ENCODE measurements at places on chromosomes 11 and 22.

DNA sequence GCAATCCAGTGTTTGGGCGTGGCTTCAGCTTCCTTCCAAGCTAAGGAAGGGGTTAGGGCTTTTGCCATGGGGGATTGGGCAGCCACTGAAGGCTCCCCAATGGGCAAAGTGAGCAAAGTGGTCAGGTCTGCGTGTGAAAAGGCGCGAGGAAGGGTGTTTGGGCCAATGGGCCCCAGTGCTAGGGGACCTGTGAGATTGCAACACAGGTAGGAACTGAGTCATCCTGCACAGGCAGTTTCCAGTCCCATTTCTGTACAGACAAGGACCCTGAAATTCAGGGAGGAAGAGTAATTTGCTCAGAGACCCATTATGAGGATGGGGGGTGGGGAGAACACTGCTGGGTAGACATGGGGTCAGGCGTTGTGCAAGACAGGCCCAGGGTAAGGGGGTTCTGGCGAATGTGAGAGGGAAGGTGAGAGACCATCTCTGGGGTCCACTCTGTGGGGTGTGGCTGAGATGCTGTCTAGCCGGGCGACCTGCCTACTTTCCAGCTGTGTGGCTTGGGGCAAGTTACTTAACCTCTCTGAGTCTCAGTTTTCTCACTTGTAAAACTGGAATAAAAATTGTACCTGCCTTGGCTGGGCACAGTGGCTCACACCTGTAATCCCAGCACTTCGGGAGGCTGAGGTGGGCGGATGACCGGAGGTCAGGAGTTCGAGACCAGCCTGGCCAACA, 7.3 kb downstream of the CCDC88B start:
- no peak for DNase-seq

DNA sequence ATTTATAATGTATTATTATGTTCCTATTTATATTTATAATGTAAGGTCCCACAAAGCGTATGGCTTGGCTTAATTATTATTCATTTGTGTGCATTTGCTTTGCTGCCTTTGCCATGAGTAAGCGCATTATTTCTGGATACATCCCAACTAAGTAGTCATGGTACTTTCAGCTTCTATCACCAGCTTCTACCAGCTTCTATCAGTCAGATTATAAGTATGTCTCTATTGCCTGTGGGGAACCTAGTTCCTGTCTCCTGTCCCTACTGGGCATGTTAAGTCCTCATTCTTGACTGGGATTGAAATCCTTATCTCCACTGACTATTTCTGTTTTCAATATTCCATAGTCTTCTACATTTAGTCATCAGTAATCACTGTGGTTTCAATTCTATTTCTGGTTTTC, 33.5 kb upstream of the OR10W1 start:
- no peak for DNase-seq

DNA sequence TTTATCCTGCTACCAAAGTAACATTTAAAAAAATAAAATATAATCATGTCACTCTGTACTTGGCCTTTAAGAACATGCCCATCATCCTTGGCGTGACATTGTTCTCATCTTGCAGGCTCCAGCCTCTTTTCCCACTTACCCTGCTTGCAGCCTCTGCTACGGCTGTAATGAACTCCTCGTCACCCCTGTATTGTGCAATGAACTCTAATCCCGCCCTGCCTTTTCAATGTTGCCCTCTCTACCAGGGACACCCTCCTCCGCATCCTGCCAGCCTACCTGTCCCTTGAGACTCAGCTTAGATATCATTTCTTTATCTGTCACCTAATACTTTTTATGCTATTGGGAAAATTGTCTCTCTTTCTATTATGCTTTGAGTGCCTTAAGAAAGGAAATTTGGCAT, 12.6 kb upstream of the MMP20 start:
- no peak for DNase-seq

- no peak for DNase-seq
Observed at GRCh38 chr11:121437018-121437685, 15.0 kb upstream of the SORL1 start.

DNA sequence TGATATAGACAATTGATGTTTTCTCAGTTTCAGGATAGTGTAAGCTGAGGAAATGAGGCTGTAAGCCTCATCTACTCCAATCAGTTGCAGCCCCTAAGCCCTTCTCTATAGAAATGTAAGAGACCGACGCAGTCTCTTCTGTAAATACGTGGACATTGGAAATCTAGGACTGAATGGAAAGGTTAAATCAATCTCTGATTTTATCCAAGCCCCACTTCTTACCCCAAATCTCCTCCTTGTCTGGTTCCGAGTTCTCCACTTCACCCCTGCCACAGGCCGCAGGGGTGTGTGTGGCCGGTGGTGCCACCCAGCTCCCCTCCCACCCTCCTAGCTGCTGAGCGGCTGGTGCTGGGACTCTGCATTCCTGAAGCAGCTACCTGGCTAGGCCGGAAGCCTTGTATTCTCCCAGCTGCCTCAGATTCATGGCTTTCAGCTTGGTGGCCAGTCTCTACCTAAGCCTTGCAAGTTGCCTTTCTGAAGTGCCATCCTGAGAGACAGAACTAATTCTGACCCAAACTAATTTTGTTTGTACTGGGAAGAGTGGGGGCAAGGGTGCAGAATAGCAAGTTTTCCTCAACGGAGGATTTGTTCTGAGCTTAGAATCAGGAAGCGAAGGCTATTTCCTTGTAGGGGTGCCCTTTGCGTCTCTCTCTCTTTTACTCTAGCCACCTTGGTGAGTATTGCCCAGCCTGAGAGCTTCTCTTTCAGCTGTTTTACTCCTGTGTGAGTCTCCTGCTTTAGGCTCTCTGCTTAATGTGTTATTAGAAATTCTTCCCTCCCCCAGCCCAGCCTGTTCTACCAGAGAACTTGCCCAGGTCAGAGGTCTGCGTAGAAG, 749 bp downstream of the VWA5A start:
- DNase-seq = no peak

- no peak for DNase-seq
Observed at GRCh38 chr11:70580036-70580805, 181.9 kb downstream of the CTTN start.

GRCh38 chr11:13119941-13120520, 110.9 kb downstream of the RASSF10 start:
- no peak for DNase-seq

DNA sequence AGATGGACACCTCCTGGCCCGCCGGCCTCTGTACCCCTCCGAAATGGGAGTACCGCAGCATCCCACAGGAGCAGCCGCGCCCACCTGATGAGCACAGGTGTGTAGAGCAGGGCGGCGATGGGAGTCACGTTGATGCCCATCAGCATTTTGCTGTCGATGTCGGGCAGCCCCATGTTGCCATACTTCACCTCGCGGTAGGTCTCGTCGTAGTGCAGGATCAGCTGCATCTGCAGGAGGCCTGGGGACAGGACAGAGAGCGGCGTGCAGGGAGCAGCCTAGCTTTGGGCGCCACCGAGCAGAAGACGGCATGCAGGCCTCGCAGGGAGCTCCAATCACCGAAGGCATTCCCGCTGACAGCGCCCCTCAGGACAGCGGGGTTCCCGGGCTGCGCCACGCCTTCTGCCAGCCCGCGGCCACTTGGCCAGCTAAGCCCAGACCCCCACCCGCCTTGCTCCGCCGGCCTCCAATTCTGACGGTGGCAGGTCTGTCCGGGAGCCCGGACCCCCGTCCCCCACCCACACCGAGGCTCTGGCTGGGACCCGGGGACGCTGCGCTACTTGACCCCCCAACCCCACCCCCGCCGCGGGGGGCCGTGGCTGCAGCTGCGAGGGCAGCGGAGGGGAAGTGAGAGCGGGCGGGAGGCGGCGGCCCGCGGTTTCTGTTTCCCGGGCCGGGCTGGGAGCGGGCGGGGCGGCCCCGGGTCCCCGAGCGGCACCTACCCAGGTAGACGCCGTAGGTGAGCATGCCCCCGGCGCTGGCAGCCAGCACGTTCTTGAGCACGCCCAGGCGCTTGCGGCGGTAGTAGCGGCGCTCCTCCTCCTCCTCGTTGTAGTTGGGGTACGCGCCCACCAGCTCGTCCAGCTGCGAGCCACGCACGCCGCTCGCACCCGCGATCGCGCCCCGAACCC, 705 bp downstream of the UNC93B1 start:
- DNase-seq = no peak

- DNase-seq = no peak
Observed at GRCh38 chr11:122306831-122307391, 190.9 kb upstream of the BLID start.

DNA sequence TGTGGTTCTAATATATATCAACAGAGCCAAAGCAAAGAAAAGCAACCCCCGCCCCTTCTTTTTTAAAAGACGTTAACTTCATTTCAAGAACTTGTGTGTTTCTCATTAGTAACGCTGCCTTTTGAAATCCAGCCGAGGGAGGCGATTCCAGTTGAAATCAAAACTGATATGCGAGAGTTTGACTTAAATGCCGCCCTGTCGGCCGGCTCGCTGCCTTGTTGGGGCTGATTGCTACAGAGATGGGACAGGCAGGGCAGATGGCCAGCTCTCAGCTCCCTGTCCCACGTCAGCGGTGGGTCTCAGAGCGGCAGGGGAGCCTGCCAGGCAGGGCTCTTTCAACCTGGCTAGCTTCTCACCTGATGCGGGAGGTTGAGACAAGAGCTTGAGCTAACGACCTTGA, 51.9 kb upstream of the ALX4 start:
- no peak for DNase-seq

- DNase-seq = no peak
Observed at GRCh38 chr11:76600124-76600655, 70.4 kb downstream of the LRRC32 start.

DNA sequence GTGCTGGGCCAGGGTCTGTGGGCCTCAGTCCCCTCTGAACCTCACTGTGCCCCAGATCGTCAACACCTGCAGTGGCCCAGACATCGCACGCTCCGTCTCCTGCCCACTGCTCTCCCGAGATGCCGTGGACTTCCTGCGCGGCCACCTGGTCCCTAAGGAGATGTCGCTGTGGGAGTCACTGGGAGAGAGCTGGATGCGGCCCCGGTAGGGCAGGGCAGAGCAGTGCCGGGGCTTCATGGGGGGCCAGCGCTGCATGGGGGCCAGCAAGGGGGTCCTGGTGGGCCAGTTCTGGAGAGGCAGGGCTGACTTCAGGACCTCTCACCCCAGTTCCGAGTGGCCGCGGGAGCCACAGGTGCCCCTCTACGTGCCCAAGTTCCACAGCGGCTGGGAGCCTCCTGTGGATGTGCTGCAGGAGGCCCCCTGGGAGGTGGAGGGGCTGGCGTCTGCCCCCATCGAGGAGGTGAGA, 16.3 kb downstream of the EPS8L2 start:
- DNase-seq = no peak

- no peak for DNase-seq
Observed at GRCh38 chr11:78535027-78535426, 39.6 kb downstream of the NARS2 start.

DNA sequence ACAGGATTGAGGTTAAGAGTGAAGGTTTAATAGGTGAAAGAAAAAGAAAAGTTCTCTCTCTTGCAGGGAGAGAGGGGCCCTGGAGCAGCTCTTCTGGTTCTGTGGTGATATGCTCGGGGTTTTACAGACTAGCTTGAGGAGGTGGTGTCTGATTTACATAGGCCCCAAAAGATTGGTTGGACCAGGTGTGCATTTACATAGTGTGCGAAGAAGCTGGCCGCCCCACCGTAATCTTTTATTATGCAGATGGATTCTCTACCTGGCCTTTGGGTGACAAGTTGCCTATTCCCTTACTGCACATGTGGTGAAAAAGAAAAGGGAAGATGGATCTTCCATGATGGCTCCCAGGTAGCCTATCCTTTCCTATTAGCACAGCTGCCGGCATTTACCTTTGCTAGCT, 219.9 kb upstream of the GRIA4 start:
- DNase-seq = no peak

DNA sequence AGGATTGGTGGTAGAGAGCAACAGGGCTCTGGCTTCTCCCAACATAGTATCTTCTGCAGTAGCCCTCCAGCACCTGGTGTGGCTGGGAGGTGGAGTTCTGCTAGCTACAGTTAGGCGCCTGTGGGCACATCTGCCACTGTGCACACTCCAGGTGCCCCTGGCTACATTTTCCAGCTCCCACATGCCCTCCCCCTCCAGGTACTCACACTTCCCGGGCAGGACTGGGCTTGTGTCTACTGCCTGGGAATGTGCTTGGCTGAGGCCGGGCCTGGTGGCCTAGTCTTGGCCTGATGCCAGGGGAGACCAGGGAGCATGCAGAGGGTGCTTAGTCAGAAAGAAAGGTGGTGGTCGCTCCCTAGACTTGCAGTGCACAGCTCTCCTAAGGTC, 15.8 kb downstream of the PHLDB1 start:
- no peak for DNase-seq
